HepG2 (cell line): ENCODE measurements at places on chromosomes 1 and 21.

DNA sequence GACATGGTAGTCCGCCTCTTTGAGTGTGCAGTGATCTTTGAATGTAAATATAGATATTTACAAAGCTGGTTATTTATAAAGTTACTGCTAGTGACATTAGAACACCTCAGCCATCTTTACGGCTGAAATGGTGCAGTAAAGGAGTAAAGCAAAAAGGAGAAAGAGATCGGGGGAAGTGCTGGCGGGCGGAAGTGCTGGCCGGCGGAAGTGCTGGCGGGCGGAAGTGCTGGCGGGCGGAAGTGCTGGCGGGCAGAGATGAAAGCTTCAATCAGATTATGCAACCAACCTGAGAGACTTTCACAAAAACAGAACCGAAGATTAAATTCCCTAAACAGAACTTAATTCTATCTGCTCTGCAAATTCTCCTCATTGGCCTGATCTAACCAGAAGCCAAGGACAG is 1.4 kb upstream of the OR14A16 start:
- no peak for DNase-seq

- DNase-seq: no peak
Measured at GRCh38 chr21:41254090-41254700, 62.4 kb upstream of the FAM3B start.

GRCh38 chr1:151514366-151514765 is 3.2 kb downstream of the CGN start:
- no peak for DNase-seq

- no peak for DNase-seq
Measured at GRCh38 chr1:161133220-161133740, 813 bp upstream of the DEDD start.

DNA sequence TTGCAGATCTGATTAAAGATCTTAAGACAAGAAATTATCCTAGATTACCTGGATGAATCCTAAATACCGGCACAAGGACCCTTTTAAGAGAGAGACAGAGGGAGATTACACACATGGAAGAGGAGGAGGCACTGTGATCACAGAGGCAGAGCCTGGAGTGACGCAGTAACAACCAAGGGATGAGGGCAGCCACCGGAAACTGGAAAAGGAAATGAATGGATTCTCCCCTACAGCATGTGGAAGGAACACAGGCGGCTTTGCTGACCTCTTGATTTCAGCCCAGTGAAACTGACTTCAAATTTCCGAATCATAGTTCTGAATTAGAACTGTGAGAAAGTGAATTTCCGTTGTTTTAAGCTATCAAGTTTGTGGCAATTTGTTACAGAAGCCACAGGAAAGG is 50.2 kb upstream of the IVNS1ABP start:
- no peak for DNase-seq

DNA sequence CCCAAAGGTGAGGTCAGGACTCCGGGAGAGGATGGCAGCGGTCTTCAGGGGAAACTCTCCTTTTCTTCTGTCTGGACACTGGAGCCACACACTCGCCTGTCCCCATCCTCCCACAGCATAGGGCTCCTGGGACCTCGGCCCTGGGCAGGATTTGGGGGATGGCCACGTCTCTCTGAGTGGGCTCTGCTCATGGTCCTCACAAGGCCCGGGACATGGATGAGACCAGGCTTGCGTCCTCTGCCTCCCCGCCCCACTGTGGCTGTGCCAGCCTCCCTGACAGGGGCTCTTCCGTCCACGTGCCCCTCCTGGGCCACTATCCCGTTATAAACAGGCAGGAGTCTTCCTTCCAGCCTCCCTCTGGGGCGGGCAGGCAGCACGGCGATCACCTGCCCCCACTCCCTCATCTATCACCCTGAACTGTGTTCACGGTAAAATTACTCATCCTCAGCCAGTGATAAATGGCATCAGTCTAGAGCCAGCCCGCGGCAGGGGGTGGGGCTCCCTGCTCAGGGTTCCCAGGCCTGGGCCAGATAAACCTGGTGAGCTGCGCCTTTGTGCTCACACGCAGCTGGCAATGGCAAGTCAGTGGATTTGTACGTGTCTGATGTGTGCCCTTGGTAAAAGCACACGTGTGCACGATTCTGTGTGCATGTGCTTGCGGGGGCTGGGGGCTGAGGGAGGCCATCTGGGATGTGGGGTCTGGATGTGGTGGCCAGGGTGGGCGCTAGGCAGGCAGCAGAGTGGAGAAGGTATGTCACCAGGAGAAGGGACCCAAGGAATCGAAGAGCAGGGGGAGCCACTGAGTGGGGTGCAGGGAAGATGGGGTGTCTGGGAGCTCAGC is 12.6 kb upstream of the SAMD11 start:
- no peak for DNase-seq

DNA sequence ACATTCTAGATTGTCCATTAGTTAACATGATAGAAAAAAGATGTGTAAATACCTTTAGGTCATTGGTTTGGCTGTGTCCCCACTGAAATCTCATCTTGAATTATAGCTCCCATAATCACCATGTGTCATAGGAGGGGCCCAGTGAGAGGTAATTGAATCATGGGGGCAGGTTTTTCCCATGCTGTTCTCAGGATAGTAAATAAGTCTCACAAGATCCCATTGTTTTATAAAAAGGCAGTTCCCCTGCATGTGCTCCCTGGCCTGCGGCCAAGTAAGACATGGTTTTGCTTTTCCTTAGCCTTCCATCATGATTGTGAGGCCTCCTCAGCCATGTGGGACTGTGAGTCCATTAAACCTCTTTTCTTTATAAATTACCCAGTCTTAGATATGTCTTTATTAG is 32.5 kb upstream of the SLC44A5 start:
- DNase-seq: no peak

- no peak for DNase-seq
Measured at GRCh38 chr21:40851749-40852148, 4.8 kb upstream of the DSCAM start.

DNA sequence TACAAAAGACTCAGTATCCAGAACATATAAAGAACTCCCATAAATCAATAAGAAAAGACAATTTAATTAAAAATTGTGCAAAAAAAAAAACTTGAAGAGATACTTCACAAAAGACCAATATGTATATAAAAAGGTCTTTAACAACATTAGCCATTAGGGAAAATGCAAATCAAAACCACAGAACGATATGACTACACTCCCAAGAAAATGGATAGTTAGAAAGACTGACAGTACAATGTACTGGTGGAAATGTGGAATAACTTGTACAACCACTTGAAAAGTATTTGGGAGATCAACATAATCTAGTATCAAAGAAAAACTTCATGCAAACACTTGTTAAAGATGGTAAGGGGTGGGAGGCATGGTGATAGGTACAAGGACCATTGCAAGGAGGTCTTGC is 3.9 kb upstream of the CLCA1 start:
- DNase-seq: no peak
